ENCODE measurements at places on chromosomes 2 and 18. TPM values are rescaled to one million over a fixed set of nuclear protein-coding genes. Genes with fewer than 3 reads are reported as not detected.

- no peak for DNase-seq
Measured at GRCh38 chr2:142037066-142037465, 93.8 kb downstream of the LRP1B start.

DNA sequence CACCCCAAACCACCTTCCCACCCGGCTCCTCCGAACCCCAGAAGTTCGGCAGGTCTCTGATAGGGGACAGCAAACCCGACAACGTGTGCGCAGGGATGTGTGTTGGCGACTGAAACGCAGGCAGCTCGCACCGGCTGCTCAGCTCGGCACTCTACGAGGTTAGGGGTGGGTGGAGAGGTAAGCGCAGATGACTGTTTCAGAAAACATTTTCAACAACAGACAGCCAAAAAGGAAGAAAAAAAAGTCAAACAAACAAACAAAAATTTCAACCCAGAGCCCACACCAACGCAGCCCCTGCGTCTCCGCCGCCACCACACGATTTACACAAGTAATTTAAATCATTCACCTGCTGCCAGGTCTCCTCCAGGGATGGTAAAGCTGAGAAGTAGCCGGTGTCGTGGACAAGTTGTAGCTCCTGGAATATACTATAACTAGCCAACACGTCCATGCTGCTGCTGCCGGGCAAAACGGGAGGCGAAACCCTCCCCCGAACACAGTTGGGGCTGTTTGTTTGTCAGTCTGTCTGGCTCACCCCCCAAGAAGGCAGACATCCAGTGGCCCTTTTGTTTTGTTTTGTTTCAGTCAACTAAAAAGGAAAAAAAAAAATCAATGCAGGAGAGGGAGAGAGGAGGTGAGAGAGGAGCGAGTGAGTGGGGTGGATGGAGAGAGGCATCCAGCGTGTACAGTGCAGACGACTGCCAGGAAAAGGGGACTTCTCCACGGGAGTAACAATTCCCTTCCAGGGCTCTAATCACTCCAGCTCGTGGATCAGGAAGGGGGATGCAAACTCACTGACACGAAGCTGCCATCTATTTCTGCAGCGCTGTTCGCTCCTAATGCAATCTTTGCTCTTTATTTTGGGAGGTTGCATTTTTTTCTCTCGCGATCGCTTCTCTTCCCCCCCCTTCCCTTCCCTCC, at the start of gene KLF7:
TSS of gene KLF7 (minus strand) at position 828 of the 918 bp plus-strand sequence. CDS start at position 448, 380 bp downstream.
- DNase-seq: peak; percentile 51

GRCh38 chr2:102296449-102296848, 14.9 kb upstream of the IL1RL1 start:
- no peak for DNase-seq

- DNase-seq: no peak
Measured at GRCh38 chr18:54480616-54481015, 110.4 kb upstream of the DYNAP start.

DNA sequence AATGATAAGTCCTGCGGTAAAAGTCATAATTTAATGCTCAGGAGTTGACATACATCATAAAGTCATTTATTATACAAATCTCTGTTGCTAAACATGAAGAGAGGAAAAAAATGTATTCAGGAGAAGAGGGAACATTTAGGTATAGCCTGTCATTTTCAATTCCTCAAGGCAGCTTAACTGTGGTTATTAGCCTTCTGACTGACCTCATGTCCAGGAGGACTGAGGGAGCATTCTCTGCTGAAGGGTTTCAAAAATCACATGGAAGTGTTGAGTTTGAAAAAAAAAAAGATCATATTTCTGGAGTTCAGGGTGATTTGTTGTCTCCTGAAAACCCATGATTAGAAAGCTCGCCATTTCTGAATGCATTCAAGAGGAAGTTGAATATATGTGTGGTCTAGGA, 1371.1 kb upstream of the LRRTM1 start:
- DNase-seq: no peak

- DNase-seq: no peak
Measured at GRCh38 chr18:76657911-76658470, 162.9 kb upstream of the ZNF516 start.

- DNase-seq: no peak
Measured at GRCh38 chr2:8638327-8638726, 43.5 kb upstream of the ID2 start.

DNA sequence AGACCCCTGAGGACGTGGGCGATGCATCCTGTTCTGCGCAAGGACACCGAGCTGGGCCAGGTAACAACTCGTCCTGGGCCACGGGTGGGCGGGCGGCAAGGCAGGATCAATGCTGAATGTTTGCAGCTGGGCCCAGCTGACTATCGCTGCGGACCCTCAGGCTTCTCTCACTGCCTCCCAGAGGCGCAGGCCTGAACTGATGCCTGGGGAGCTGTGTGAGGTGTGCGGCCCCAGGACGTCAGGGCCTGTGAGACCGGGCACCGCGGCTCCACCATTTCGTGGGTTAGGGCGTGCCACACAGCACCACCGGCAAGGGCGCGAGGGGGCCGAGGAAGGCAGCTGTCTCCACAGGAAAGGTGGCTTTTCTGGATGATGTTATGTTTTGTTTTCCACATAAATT, 307.4 kb downstream of the NDUFA10 start:
- no peak for DNase-seq

DNA sequence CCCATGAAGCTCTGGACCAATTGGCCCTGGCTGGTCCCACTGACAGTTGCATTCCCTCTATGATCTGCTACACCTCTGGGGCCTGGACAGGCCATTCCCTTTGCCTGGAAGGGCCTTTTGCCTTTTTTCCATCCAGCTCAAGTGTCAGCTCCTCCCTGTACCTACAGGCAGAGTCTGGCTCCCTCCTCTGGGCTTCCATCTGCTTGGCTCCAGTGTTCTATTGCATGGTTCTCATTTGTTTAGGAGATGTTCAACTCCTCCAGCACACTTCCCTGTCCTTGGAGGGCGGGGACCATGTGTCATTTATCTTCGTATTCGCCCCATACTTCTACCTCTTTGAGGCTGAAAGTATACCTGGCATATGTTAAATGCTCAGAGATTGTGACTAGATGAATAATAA, 61.1 kb downstream of the PRKCE start:
- DNase-seq: no peak

DNA sequence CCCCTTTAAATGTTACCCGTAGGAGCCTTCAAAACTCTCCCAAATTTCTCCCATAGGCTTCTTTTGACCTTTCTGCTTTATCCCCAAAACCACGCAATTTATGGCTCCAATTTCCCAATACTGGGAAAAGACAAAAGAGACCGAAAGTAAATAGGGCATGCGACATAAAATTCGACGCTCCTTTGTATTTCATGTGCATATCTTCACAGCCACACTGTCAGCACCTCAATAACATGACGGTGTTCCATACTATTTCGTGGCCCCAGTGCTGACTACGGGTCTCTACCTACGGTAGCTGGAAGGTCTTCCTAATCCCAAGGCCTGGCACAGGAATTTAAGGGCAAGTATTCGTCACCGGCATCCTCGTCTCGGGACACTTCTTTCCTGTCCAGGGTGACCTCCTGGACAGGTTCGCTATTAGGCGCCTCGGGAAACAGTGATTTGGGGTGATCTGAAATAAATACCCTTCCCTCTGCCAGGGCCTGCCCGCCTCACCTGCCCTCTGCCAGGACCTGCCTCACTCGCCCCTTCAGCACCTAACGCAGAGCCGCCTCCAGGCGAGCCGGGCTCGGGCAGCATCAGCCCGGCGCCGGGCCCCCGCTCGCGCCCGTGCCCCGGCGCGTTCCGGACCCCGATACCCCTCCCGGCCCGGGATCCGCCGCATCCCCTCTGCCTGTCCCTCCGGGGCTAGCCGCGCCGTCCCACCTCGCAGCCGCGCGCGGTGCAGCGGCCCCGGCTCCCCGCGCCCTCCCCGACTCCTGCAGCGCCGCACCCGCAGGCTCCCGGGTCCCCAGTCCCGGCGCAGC, 680 bp downstream of the DTNB start:
- DNase-seq: peak; percentile 22

GRCh38 chr2:215693193-215693998, 257.5 kb upstream of the FN1 start:
- peak; percentile 89 for DNase-seq

DNA sequence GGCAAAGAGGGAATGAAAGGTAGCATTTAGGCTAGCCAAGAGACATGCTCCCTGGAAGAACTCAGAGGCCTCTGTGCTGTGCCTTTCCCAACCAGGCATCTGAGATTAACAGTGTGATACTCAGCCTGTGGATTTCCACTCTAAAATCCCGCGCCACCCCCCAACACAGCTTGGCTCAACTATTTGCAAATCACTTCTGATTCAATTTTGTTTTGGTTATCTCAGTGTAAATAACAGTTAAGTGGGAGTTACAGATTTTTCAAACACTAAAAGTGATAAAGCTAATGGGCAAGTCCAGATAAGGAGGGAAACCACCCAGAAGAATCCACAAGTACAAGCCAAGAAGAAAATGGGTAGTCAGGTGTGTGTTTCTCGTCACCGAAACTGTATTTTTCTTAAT, 1.4 kb upstream of the NRP2 start:
- DNase-seq: no peak

GRCh38 chr2:138501425-138502254, at the start of gene SPOPL:
SPOPL (plus strand) TSS chr2:138501770; CDS start chr2:138550217, 48,447 bp downstream.
- DNase-seq: peak; percentile 74

DNA sequence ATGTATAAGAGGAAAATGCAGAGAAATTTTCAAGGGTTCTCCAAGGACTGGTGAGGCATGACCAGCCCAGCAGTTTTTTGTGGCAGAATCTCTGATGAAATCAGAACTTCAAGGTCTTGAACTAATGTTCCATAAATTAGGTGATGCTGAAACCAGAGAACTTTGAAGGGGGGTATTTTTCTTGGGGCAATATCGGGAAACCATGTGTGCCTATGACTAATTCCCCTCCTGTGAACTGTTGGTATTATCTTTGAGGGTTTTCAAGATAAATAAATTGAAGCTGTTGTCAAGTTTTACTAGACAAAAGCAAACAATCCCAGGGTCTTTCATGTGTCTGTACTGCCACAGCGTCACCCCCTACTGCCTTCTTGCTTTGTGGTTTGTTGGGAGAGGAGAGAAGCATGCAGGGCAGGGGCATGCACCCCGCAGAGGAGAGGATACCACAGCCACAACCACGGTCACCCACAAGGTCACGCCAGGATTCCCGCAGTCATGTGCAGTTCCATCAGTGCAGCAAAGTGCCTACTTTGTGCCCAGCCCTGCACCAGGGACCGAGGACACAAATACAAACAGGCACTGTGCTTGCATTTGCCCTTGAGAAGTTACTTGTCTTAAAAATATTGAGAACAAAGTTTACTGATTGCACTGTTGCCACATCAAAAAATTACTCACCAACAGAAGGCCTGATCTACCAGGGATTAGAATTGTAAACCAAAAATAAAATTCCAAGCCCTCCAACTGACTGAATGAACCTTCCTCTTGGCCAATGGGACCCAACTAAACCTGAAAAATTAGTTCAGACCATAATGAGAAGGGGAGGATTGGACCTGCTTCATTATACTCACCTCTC, 413.3 kb upstream of the TRIB2 start:
- peak; percentile 83 for DNase-seq

DNA sequence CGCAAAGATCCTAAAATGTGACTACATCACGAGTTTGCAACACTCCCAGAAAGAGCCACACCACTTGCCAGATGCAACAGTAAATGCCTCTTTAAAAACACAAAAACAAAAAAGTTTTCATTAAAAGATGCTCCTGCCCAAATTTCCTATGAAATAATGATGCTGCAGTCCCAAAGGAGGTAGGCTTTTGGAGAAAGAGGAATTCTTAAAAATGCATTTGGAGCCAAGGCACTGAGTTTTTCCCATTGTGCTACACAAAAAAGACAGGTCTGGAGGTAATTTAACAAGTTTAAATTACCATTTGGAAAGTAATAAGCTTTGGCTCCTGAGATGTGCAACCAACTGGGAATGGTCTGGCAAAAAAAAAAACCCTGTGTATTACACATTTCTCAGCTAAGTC, 145.0 kb downstream of the PID1 start:
- DNase-seq: no peak

- no peak for DNase-seq
Measured at GRCh38 chr2:39874236-39874635, 95.2 kb upstream of the THUMPD2 start.

GRCh38 chr2:139805441-139805840, 1025.3 kb upstream of the NXPH2 start:
- no peak for DNase-seq

DNA sequence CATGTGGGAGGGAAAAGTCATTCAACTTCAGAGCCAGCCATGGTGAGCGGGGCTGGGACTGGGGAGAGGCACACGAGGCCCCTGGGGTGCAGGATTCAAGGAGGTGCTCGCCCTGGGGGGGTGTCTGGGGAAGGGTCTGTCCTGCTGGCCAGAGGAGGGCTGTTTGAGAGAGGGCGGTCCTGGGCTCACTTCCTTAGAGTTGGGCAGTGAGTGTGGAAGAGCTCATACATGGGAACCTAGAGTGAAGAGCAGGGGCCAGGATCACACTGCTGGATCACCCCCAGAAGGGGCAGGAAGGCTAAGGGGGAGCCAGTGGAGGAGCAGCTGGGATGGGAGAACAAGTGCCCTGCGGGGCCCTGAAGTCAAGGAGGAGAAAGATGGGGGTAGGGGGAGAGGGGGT, 6.5 kb downstream of the SH3BP4 start:
- no peak for DNase-seq

DNA sequence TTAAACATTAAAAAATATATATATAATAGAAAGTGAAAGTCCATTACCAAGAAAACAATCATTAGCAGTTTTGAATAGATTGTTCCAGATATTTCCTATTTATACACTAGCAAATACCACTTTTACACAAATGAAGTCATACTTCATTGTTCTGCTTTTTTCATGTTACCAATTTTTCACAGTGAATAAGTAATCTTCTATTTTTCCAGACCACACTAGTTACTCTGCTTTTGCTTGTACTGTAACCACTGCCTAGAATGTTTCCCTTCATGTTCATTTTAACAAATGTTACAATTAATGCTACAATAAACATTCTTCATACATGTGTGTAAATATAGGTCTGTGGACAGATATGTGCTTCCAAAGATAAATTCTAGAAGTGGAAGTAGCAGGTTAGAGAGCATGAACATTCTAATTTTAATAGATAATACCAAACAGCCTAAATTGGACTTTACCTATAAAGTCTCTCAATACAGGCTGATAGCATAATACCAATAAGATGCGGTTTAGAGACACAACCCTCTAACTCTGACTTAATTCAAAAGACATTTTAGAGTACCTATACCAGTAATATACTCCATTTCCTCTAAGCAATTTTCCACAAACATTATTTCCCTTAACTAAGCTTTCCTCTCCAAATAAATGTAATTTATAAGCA, 17.0 kb downstream of the ITSN2 start:
- no peak for DNase-seq

DNA sequence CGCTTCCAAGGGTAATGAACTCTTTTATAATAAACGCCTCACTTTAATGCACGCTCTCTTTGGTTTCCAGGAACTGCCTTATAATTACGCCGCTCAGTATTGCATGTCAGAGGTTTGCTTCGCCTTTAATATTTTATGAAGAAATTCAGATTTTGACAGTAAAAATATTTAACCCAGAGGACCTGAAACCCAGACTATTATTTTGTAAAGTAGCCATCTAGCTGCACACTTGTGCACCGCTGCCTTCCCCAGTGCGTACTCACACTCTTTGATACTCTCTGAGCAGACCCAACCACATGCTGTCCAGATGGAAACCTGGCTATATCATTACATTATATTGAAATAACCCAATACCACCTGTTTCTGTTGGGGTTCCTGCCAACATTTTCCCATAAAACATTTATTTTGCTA, 270.1 kb downstream of the C1D start:
- DNase-seq: no peak

Gene LRP1B
- not detected for polyA plus RNA-seq

Gene OTOS
- 0.34 TPM for polyA plus RNA-seq

Gene RTP5
- not detected for polyA plus RNA-seq

Gene USP14
- polyA plus RNA-seq: 32.4 TPM

Gene FZD7
- polyA plus RNA-seq: 90.9 TPM

Gene MALL
- polyA plus RNA-seq: 1.2 TPM

Gene IL1F10
- not detected for polyA plus RNA-seq

Gene TRIM43B
- not detected for polyA plus RNA-seq

Gene RAX
- polyA plus RNA-seq: not detected

Gene FBXO48
- polyA plus RNA-seq: 0.37 TPM
